ENCODE measurements at places on chromosomes 3 and 15.

GRCh38 chr3:87336761-87337160, 60.4 kb upstream of the POU1F1 start:
- DNase-seq = no peak

DNA sequence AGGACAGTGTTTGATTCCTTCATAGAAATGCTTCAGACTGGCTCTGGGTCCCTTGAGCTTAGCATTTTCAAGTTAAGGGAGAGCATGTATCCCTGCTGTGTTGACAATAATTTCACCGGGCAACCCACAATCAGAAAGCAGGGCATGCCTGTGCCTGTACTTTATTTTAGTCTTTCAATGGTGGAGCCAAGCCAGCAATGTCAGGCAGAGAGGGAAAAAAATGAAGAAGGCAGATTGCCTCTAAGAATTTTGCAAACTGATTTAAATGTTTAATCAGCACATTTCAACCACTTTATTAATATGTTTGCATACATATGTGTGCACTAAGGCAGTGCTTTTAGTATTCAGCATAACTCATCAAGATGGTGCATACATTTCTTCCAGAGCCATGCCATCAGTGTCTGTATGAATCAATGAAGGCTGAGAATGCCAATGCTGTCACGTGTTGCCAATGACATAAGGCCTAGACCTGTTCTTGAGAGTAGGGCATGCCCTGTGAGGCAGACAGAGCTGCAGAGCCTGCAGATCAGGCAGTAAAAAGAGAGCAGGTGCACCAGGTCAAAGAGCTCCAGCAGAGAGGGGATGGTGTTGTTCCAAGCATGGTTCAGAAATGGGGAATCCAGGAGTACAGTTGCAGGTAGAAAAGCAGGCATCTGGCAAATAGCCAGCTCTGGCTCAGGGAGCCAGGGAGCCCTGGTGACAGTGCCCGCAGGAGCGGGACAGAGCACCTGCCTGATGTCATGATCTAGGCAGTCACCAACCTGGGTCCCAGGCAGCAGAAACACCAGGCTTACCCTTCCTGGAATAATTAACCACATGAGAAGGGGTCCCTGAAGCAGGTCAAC, 508.5 kb downstream of the GABRG3 start:
- DNase-seq = peak; percentile 98

DNA sequence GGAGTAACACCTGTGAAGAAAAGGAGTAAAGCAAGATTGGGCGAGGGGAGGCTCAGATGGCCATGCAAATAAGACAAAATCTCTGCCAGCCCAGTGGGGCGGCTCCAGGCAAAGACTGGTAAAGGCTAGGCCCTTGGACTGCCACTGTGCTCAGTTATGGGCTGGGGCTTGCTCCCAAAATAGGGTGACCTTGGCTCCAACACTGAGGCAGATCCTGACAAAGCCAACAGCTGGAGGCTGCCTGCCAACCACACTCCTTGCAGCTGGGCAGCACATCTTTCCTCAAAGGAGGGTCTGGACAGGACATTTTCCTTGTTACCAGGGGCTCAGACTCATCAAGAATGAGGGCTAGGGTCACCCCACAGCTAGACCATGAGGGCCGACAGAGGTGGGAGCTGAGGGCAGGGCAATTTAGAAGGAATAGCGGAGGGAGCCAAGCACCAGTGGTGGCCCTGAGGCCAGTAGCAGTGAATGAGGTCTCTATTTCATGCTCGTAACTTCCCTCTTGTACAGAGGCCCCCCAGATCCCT, 86.1 kb downstream of the CHRD start:
- no peak for DNase-seq

- DNase-seq = no peak
Measured at GRCh38 chr3:42164656-42165055, 73.5 kb downstream of the TRAK1 start.

- peak; percentile 50 for DNase-seq
Measured at GRCh38 chr3:143551761-143552160, 296.5 kb downstream of the SLC9A9 start.

DNA sequence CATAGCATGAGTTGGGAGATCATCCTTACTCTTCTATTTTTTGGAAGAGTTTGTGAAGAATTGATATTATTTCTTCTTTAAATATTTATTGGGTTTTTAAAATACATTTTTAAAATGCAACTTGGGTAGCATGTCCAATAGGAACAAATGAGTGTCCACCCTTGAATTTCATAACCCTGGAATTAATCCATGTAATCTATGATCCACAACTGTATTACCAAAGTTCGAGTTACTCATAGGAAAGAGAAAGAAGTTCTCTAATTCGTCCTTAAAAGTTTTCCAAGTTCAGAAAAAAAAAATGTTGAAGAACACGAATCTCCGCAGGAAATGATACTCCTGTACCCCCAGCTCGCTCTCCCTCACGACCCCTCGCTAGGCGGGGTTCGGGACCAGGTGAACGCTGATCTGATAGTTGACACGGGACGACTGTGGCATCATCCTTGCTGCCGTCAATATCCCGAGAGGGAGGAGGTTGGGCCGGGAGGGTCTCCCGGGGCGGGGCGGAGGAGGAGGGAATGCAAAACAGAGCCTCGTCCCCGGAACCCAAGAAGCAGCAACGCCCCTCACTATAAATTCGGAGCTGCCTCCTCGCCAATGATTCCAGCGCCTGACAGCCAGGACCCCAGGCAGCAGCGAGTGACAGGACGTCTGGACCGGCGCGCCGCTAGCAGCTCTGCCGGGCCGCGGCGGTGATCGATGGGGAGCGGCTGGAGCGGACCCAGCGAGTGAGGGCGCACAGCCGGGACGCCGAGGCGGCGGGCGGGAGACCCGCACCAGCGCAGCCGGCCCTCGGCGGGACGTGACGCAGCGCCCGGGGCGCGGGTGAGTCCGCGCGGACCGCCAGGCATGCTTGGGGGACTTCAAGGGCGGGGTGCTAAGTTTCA, at the start of gene AGTR1:
AGTR1 (plus strand) TSS at position 598 of the 884 bp plus-strand sequence. CDS start 43,133 bp downstream, outside the sequence.
- DNase-seq = peak; percentile 70

GRCh38 chr3:31358473-31359070, 174.2 kb upstream of the STT3B start:
- DNase-seq = no peak

DNA sequence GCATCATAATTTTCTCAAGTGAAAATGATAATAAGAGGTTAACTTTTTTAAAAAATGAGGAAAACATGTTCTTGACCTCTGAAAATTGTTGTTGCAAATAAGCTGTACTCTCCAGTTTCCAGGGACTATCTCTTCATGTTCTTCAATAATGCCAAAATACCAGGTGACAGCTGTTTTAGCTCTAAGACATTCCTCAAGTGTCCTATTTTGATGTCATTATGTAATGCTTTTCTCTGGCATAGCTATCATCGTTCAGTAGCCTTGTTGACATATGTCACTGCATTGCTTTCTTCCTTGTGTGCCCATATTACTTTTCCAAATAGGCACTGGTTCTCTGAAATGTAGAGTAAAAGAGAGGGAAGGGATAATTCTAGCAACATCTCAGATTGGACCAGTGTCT, 5.7 kb upstream of the FILIP1L start:
- no peak for DNase-seq

- no peak for DNase-seq
Measured at GRCh38 chr3:60142009-60142408, 1092.2 kb upstream of the CFAP20DC start.

- DNase-seq = no peak
Measured at GRCh38 chr15:99291643-99292042, 40.4 kb downstream of the LRRC28 start.

DNA sequence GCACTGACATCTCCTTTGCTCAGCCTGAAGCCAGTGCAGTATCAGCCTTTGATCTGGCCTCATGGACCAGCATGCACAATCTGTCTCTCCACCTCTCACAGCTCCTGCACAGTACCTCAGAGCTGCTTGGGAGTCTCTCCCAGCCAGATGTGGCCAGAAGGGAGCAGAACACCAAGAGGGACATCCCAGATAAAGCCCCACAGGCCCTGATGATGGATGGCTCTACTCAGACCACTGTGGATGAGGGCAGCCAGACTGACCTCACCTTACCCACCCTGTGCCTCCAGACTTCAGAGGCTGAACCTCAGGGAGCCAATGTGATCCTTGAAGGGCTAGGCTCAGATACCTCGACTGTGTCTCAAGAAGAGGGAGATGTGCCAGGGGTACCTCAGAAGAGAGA, 44.4 kb downstream of the CDAN1 start:
- no peak for DNase-seq

DNA sequence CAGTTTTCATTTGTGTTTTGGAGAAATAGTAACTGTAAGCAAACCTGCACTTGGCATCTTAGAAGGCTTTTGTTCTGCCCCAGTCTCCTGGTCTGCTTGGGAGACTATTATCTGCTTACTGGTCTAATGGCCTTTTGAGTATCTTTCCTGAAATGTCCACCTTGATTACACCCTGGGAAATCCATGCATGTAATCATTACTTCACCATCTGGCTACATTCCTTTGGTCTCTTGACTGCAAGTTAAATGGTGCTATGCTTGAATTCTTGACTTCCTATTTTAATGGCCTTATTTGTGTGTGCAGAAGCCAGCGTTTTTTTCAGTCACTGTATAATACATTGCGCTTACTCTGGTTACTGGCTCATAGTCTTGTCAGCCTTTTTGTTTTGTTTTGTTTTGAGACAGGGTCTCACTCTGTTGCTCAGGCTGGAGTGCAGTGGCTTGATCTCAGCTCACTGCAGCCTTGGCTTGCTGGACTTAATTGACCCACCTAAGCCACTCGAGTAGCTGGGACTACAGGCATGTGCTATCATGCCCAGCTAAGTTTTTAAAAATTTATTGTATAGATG, 30.0 kb downstream of the CHD2 start:
- DNase-seq = no peak

GRCh38 chr3:98068824-98069223, 18.1 kb upstream of the OR5AC2 start:
- DNase-seq = no peak

DNA sequence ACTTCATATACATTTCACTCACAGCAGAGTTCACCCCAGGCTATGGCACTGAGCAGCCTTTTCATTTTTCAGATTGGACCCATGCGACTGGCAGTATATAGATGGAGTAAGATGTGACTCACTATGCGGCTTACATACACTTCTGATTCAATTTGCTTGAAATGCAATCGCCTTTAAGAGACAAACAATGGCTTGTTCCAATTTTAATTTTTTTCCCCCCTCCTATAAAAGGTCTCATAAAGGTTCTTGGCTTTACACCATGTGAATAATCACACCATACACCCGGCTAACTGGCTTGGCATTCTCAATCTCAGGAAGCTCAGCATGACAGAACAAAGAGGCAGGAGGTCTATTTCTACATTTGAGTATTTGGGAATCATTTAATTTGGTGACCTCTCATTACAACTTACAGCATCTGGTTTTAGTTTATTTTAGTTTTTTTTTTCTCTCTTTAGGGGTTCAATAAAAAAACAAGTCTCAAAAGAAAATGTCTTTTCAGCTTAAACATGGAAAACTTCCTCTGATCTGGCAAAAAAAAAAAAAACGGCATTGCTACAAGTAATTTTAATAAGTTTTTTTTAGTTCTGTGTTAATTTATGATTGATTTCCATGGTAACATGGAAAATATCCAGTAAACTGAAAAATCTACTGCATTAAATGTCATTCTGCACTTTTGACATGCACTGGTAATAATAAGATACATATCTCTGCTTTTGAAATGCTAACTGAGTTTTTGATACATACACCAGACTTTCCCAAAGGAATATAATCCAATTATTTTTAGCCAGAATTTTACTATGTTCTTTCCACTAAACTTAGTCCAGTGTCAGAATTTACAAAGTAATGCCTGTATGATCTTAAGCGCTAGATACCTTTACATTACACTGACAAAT, 38.8 kb downstream of the GADL1 start:
- DNase-seq = no peak

DNA sequence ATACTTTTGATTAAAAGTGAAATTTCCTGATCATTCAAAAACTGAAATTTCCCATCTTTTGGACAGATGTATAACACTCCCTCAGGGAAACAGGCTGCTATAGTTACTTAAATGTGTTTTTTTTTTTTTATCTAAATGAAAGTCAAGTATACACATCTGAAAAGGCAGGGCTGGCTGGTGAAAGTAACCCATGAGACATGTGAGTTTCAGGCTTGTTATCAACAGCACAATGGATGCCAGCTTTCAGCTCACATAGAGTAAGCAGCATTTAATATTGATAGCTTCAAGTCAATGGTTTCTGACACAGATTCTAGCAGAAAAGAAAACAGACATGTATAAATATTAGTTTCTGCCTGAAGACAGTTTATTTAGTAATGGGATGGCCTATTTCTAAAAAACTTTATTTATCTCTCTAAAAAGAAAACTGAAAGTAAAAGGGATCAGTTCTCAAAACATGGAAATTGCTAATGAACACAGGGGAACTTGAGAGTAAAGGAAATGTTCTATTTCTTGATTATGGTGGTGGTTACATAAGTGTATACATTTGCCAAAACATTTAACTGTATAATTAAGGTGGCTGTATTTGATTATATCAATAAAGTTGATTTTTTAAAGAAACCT, 89.7 kb upstream of the CMC1 start:
- no peak for DNase-seq

DNA sequence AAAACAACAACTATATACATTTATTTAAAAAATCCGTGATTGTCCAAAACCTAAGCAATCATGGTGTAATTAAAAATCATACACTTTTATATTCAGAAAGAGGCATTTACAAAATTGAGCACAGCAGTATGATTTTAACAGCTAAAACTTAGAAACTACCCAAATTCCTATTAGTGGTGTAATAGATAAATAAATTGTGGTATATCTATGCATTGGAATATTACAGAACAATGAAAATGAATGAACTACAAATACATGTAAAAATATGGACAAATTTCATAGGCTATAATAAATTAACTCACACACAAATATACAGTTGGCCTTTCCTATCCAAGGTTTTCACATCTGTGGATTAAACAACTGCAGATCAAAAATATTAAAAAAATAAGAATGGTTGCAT, 700.5 kb upstream of the ARPP21 start:
- no peak for DNase-seq
